ENCODE measurements at places on chromosomes 12 and 14.
A peak's percentile ranks its signal among the peaks of the same experiment; 100 is the strongest.

DNA sequence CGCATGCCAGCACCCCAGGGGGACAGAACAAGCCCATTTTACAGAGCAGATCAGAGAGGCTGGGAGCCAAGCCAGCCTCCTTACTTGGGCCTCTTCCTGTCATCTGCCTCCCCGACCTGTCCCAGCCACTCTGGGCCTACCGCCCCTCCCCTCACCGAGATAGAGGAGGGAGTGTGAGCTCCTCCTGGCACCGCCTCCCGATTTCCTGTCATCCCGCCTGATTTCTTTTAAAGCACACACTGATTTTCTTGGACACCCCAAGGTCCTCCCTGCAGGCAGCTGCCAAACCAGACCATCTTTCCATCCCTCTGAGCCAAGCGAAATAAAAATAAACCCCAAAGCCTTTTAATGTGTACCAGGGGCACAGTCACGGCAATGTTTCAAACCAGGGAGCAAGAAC lies 108.4 kb downstream of the RFLNA start:
- no peak for DNase-seq

DNA sequence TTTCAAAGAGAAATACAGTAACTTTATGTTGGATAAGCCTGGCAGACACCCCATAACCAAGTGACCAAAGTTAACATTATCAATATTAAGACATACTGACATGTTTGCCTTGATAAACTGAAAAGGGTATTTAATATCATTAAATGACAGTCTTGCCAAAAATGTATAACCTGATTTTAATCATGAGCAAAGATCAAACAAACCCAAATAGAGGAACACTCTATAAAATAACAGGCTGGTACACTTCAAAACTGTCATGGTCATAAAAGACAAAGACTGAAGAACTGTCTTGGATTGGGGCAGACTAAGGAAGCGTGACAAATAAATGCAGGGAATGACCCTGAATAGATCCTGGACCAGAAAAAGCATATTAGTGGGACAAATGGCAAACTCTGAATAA lies 64.0 kb downstream of the AKAP6 start:
- no peak for DNase-seq

GRCh38 chr12:57751432-57751787 lies 700 bp downstream of the CDK4 start:
- no peak for DNase-seq

- no peak for DNase-seq
Measured at GRCh38 chr14:101040538-101041442, 137.3 kb upstream of the RTL1 start.

DNA sequence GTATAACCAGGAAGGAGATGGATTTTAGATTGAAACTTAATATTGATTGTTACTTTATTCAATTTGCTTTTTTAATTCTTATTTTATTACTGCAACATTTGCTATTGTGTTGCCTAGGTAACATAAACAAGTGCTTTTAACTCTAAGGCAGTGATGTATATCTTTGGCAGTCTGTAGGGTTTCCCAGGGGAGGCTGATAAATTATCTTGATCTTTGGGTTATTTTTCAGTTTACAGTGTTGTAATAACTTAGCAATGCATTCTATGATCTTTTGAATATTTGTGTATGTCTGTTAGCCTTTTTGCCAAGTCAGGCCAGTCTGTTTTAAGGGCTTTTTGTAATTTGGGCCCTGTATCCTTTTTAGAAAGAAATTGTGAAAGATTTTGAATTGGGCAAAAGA lies 7.8 kb upstream of the DTD2 start:
- no peak for DNase-seq

- no peak for DNase-seq
Measured at GRCh38 chr14:92154283-92154942, 32.6 kb downstream of the CPSF2 start.

GRCh38 chr12:15769586-15769985 lies 19.6 kb downstream of the EPS8 start:
- no peak for DNase-seq

- DNase-seq: peak; percentile 71
Measured at GRCh38 chr14:87992346-87992717, 650 bp downstream of the GALC start.

GRCh38 chr14:102150744-102151143 lies 11.0 kb downstream of the WDR20 start:
- no peak for DNase-seq

DNA sequence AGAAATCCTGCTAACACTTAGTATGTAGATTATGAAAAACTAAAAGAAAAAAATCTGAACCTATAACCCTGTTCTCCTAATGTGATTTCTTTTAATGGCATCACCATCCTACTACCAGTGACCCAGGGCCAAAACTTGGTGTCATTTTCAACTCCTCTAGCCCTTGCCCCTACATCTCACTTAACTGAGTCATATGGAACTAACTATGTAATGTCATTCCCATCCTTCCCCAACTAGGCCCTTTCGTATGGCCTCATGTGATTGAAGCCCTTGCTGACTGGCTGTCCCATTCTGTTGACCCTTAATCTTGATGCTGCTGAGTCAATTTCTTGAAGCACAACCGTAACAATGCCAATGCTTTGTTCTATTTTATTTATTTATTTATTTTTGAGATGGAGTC lies 7.6 kb downstream of the DMAC2L start:
- DNase-seq: no peak

DNA sequence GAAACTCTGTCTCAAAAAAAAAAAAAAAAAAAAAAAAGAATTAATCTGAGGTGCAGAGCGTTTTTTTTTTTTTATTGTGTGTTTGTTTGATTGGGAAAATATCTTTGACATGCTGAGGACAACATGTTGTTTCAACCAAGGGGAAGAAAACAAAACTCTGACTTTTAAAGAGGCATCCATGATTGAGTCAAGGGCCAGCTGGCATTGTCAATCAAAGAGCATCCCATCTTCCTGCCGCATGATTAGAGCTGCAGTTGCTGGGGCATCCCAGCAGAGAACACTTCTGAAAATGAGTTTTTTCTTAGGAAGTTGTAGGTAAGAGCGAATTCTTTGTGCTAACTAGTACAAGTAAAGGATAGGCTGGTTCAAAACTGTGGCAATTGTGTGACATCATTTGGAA lies 200.9 kb upstream of the DAAM1 start:
- DNase-seq: no peak

DNA sequence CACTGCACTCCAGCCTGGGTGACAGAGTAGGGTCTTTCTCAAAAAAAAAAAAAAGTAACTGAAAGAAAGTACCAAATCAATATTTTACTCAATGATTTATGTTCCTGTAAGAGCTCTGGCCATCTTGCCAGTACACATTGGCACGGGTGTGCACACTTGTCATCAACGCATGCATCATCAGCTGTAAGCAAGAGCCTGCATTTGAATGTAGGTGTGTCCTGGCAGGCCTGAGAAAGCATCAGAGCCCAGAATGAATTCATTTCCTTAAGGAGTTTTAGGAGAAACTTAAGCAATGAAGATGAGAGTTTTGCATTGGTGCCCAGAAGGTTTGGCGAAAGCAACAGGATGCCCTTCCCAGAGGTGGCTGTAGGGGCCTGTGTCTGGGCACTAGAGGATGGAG lies 88.5 kb upstream of the FZD10 start:
- no peak for DNase-seq

GRCh38 chr12:78584695-78585094 lies 279.9 kb upstream of the SYT1 start:
- peak; percentile 25 for DNase-seq

- no peak for DNase-seq
Measured at GRCh38 chr14:21631084-21631483, 3.7 kb downstream of the OR10G2 start.

GRCh38 chr12:14970473-14970872 lies 2.4 kb upstream of the PDE6H start:
- no peak for DNase-seq

DNA sequence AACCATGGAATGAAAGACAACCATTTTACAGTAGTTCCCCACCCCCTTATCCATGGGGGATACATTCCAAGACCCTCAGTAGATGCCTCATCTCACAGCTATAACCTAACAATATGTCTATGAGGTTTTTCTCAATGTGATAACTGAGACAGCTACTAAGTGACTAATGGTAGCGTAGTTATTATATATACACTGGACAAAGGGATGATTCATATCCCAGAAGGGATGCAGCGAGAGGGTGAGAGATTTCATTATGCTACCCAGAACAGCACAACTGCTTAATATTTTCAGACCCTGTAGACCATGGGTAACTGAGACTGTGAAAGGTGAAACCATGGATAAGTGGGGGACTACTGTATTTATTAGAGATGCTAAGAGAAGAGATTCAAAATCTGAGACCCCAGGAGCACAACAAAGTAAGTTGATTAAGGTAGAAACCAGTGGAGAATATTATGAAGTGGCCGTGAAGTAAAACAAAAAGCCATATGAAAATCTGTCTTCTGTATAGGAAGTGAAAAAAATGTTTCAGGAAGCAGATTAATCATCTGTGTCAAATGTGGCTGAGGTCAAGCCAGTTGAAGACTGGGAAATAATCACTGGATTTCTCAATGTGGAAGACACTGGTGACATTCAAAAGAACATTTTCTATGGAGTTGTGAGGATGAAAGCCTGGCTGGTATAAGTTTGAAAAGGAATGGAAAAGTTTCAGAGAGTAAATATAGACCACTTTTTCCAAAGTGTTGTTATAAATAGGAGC lies 77.2 kb downstream of the RPL10L start:
- DNase-seq: no peak

GRCh38 chr12:91332302-91332701 lies 149.7 kb upstream of the DCN start:
- DNase-seq: no peak

- DNase-seq: no peak
Measured at GRCh38 chr12:41521872-41522379, 333.8 kb downstream of the PDZRN4 start.

DNA sequence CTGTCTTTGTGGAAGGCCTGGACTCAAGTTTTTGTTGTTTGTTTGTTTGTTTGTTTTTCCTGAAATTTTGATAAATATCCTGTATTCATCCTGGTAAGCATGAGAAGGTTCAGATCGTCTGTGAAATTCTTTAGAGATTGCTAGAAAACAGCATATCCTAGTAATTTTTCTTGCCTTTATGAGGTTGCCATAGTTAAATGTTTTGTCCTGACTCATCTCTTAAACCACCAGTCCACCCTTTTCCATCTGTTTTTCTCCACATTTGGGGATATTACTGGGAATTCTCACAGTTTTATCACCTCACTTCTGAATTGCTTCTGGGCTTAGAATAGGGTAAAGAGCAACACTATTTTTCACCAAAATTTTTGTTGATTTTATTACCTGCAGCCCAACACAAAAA lies 248.3 kb downstream of the FBXL14 start:
- no peak for DNase-seq

GRCh38 chr12:60205500-60205899 lies 609.7 kb downstream of the SLC16A7 start:
- no peak for DNase-seq

DNA sequence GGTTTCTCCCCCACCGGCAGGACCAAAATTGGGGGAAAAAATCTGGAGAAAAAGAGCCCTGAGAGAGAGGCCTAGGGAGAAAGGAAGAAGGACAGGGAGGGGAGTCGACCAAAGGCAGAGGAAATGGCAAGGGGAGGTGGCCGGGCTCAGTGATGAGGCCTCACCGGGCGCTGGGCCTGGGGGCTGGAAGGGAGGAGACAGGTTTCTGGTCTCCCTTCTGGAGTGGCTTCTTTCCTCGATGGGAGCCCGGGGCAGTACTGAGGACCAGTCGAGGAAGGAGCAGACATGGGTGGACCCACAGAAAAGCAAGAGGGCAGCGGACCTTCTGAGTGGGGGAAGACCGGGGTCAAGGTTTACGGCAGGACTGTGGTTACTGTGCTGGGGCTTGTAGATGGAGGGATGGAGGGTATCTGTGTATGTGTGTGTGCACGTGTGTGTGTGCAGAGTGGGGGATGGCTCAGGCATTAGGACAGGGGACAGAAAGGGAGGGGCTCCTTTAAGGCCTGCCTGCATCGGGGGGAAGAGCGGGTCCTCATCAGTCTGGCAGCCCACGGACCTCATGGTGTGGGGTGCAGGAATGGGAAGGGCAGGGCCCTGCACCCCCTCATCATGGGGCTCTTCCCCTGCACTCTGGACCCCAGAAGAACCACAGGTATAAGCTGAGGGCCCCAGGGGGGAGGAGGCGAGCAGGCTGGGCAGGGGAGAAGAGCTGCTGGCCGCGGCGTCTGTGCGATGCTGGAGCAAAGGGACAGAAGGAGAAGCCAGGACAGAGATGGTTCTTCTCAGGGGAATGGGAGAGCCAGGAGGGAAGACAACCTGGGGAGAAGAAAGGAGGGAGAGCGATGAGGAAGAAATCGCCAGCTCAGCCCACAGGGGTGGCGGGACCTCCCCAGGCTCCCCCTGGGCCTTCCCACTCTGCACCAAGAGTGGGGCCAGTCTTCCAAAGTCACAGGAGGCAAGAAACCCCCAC lies 15.1 kb upstream of the RPLP0 start:
- DNase-seq: peak; percentile 71

DNA sequence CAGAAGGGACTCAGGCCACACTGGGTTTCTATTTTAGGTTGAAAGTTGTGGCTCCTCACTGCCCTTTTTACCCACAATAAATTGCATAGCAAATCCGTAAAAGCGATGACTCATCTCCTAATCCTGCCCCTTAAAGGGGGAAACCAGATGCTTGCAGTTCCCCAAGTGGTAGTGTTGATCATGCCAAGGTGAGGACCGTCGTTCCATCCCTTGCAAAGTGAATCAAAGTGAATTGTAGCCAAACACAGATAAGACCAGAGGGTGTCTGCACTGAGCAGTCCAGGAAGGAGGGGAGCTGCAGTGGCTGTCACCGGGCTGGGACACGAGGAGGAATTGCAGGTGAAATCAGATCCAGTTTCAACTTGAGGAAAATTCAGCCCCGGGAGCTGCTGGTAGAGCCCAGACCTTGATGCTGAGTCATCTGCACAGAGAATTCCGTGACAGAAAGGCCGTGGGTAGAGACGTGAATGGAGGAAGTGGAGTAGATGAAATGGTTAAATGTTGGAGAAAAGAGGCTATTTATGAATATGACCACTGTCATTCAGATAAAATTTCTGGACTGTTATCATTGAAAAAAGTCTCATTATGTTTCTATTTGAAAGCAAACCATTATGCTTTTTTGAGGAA lies 44.2 kb upstream of the MMP17 start:
- peak; percentile 77 for DNase-seq

DNA sequence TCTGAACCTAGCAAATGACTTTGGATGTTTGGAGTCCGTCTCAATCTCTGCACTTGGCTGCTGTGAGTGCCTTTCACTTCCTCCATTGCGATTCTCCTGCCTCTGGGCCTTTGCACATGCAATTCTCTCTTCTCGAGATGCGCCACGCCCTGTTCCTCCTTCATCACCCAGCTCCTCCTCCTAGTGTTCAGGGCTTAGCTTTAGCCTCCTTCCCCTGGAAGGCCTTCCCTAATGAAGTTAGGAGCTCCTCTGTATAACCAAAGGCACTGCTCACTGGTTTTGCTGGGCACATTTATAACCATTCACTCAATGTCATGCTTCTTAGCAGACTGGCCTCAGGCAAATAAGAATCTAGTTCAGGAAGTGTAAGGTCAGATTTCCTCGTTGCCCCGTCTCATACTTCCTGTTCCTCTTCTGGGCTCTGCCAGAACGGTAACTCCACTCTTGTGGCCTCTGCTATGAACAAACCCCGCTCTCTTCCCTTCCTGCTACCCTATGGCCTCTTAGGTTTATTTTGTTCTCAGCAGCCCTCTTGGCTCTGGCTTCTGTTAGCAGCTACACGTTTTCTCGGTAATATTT lies 171.4 kb downstream of the CRADD start:
- DNase-seq: no peak

GRCh38 chr14:91369628-91370445 lies 47.8 kb downstream of the CCDC88C start:
- no peak for DNase-seq
